ENCODE measurements at places on chromosomes 2 and 18.
A peak's percentile ranks its signal among the peaks of the same experiment; 100 is the strongest.

GRCh38 chr18:22926454-22926853, 6.7 kb upstream of the RBBP8 start:
- DNase-seq = no peak

GRCh38 chr2:182852090-182852489, 14.3 kb downstream of the FRZB start:
- DNase-seq = no peak

- no peak for DNase-seq
Measured at GRCh38 chr2:149330127-149331022, at the start of gene LYPD6. LYPD6 (plus strand) TSS chr2:149330587; CDS start chr2:149437709, 107,122 bp downstream.

DNA sequence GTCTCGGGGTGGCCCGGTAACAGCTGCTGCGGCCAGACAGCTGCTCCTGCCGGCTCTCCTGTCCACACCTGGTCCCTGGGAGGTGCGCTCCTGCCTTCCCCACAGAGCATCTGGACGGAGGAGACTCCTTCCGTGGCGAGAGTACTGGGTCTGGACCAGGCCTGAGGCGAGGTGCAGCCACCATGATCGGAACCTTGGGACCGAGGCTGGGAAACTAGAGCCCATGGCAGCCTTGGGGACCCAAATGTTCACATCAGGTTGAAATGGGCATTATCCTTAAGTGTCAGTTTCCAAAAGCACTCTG, 628 bp downstream of the GIGYF2 start:
- DNase-seq = no peak

DNA sequence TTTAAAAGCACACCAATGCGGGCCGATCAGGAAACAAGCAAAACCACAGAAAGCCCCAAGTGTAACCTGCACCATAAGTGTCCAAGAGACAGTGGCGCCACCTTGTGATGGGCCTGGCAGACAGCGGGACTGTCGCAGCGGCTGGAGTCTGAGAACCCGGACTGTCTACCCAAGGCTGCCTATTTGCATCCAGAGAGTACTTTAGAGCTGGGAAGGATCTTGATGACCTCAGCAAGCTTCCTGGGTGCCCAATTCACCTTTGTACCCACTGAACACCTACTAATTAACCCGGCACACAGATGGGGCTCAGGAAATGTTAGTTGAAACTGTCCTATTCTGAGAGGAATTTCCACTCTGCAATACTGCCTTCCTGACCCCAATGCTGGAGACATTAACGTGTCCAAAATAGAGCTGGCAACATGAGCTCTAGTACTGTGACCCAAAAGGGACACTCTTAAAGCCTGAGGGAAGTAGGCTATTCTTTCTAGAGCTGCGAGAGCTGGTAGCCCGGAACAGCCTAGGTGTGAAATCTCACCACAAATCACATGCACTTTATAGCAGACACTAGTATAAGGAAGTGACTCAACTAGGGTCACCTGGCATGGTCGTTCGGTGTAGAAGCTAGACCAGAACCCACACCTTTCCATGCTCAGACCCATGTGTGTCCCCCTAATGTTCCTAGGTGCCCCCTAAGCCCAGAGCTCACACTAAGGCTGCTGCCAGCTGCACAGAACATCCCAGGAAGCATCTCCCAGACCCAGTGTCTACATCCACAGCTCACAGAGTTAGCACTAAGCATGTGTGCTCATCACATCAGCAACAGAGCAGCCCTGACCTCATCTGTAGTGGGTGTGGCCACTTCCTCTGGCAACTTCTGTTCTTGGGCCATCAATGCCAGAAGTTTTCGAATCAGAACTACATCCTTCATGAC, 25.4 kb downstream of the POLR1A start:
- peak; percentile 84 for DNase-seq

GRCh38 chr18:58044370-58045241, 580 bp downstream of the NEDD4L start:
- peak; percentile 39 for DNase-seq

- DNase-seq = no peak
Measured at GRCh38 chr2:16643099-16643498, 22.5 kb downstream of the CYRIA start.

DNA sequence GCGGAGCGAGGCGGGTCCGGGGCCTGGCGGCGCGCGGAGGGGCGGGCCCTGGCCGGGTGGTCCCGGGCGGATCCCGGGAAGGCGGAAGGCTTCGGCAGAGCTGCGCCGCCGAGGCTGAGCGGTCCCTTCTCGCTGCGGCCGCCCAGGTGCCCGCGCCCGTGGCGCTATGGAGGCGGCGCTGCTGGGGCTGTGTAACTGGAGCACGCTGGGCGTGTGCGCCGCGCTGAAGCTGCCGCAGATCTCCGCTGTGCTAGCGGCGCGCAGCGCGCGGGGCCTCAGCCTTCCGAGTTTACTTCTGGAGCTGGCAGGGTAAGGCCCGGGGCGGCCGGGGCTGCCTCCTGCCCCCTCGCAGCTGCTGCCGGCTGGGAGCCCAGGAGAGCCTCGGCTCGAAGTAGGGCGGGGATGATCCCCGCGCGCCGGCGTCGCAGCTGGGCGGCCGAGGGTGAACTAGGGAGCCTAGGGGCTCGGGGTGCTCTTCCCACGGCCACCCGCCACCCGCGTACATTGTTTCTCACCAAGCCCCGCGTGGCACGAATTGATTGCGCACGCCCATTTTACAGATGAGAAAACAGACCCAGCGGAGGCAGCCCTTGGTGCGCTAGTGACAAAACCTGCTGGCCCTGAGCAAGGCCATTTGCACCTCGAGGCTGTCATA, at the start of gene SLC66A3:
Gene SLC66A3, plus strand, starts transcription at position 87 of the 655 bp plus-strand sequence. Its CDS starts 80 bp downstream, at position 167.
- DNase-seq = peak; percentile 87

DNA sequence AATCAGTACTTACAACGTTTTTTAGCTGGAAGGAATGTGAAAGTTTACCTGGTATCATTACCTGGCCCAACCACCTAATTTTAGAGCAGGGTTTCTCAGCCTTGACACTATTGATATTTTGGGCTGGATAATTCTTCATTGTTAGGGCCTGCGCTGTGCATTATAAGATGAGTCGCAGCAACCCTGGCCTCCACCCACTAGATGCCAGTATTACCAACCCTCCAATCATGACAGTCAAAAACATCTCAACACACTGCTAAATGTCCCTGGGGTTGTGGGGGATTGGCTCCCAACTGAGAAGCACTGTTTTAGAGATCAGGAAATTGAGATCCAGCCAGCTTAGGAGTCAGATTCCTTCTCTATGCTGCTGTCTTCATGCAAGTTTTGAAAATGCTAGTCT, 265.3 kb upstream of the TCF4 start:
- no peak for DNase-seq

DNA sequence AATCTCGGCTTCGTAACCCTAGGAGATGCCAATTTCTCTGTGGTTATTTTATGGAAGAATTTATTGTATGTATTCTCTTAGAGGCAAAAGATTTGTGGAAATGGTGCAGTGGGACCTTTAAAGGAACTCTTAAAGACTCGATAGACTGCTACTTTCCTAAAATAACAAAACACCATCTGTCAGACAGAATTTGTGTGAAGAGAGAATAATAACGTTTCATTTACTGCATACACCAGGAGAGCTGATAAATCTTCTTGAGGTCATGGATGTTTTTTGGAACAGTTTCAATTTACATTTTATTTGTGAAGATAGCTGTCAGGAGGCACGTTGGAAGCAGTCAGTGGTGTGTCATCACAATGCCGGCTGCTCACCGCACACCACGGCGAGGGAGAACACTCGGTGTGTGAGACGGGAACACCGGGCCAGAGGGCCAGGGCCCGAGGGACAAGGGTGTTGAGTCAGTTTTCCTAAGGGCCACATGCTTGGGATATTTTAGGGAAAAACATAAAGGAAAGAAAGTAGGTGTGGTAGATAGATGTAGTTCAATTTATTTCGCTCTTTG, 1681.0 kb upstream of the DDX18 start:
- no peak for DNase-seq

Measured in Kasumi-1 (cell line).